Hair follicular keratinocyte (primary cell): ENCODE measurements at places on chromosomes 12 and 14. TPM values are rescaled to one million over a fixed set of nuclear protein-coding genes. Genes with fewer than 3 reads are reported as not detected.

PLEKHD1 gene
- total RNA-seq, result not detected in 2 replicates

AQP6 gene
- total RNA-seq, result 0.47 TPM in 1 of 2 replicates, not detected in the other

SPRING1 gene
- 25.9 and 27.6 TPM in 2 replicates for total RNA-seq

ARHGEF25 gene
- 0.76 and 2.0 TPM in 2 replicates for total RNA-seq

CIDEB gene
- total RNA-seq, result 3.2 and 4.1 TPM in 2 replicates

NUDT14 gene
- total RNA-seq, result 10.4 and 17.0 TPM in 2 replicates

RTL1 gene
- not detected in 2 replicates for total RNA-seq

PPFIBP1 gene
- total RNA-seq, result 50.7 and 57.2 TPM in 2 replicates

ZNF891 gene
- total RNA-seq, result 0.11 and 0.23 TPM in 2 replicates

POTEG gene
- total RNA-seq, result not detected in 2 replicates

NGB gene
- not detected in 2 replicates for total RNA-seq

AICDA gene
- not detected in 2 replicates for total RNA-seq

FAM90A1 gene
- total RNA-seq, result 0.38 TPM in 1 of 2 replicates, not detected in the other

STK38L gene
- total RNA-seq, result 14.5 and 19.4 TPM in 2 replicates

DHH gene
- total RNA-seq, result not detected in 2 replicates

PDZRN4 gene
- total RNA-seq, result not detected in 2 replicates
